ENCODE measurements at places on chromosomes 5 and 9. TPM values are rescaled to one million over a fixed set of nuclear protein-coding genes. Genes with fewer than 3 reads are reported as not detected.

C1QTNF2 gene
- polyA plus RNA-seq = 1.1 TPM

PCDHB3 gene
- polyA plus RNA-seq = 0.27 TPM

CDKN2B-AS1 gene
- not detected for polyA plus RNA-seq

SLC34A1 gene
- not detected for polyA plus RNA-seq

DUSP1 gene
- polyA plus RNA-seq = 24.3 TPM

TMOD1 gene
- polyA plus RNA-seq = 136 TPM

SNCAIP gene
- polyA plus RNA-seq = 0.54 TPM

EIF4E1B gene
- not detected for polyA plus RNA-seq

IFNA14 gene
- not detected for polyA plus RNA-seq

ANKRD55 gene
- polyA plus RNA-seq = not detected

PPIC gene
- polyA plus RNA-seq = 61.0 TPM

LCN9 gene
- not detected for polyA plus RNA-seq

ZFP37 gene
- 0.34 TPM for polyA plus RNA-seq

DNA sequence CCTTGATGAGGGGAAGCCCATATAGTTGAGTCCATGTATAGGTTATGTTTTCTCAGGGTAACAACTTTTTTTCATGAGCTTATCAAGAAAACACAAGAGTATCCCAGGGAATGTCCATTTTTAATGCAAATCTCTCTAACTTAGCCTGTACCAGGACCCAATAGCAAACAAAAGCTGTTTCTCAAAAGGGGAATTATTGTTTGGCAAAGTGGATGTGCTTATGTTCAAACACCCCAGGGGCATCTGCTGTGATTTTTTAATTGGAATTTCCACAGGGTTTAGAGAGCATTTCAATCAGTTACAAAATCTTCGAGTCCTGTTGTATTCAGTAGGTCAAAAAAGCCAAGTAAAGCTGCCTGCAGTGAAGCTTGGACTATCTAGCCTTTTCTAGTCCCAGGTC, 33.4 kb upstream of the CSNK1G3 start:
- DNase-seq = no peak

- no peak for DNase-seq
Observed at GRCh38 chr5:72305194-72306142, 14.6 kb downstream of the MRPS27 start.

- no peak for DNase-seq
Observed at GRCh38 chr9:121741228-121741918, 89.9 kb downstream of the DAB2IP start.

GRCh38 chr5:172038167-172038566, 31.7 kb upstream of the FBXW11 start:
- no peak for DNase-seq

DNA sequence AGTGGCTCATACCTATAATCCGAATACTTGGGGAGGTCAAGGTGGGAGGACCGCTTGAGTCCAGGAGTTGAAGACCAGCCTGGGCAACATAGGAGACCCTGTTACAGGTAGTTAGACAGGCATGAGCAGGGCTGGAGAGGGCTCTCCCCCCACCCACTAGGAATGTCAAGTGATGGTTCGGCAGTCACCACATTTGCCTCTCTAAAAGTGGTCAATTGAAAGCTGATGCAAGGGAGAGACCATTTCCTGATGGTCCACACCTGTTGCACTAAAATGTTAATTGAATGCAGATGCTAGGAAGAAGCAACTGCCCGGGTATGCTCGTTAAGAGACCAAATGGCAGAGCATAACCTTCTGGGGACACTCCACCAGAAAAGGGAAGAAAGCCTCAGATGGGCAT, 82.7 kb downstream of the SFXN1 start:
- DNase-seq = no peak

- no peak for DNase-seq
Observed at GRCh38 chr5:154523709-154524108, 45.7 kb upstream of the HAND1 start.

GRCh38 chr5:54383941-54384340, 71.6 kb upstream of the HSPB3 start:
- DNase-seq = no peak

GRCh38 chr9:19615036-19615624, 173.7 kb downstream of the SLC24A2 start:
- no peak for DNase-seq

DNA sequence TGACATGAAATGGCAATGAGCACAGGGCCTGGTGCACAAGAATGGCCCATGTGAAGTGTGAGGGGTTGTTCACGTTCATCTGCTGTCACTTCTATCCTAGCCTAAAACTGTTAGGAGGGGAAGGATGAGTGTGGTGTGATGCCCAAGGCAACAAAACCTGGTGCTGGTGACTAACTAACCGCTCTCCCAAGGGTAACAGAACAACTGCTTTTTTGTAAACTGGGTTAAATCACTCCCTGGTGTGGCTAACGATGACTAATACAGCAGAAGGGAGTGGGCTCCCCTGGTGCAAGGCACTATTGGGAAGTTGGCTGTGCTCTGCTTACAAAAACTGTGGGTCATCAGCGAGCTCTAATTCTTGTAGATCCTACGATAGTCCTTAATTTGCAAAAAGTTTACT, 103.2 kb upstream of the VCAN start:
- DNase-seq = peak; percentile 26

DNA sequence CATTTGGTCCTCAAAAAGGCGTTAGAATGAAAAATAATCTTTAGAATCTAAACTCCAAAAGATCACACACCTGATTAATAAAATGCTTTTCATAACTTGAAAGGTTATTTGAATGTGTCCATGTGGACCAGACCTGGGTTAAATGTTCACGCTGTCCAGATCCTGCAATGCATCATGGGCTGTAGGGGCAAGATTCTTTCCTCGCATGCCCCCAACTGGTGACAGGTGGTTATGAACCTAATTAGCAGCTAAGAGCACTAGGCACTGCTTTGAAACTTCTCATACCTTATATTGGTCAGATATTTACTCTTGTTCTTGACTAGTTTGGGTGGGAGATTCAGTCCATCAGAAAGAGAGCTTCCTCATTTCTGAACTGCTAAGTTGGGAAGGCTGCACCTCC, 19.3 kb upstream of the PIP5K1B start:
- DNase-seq = no peak

DNA sequence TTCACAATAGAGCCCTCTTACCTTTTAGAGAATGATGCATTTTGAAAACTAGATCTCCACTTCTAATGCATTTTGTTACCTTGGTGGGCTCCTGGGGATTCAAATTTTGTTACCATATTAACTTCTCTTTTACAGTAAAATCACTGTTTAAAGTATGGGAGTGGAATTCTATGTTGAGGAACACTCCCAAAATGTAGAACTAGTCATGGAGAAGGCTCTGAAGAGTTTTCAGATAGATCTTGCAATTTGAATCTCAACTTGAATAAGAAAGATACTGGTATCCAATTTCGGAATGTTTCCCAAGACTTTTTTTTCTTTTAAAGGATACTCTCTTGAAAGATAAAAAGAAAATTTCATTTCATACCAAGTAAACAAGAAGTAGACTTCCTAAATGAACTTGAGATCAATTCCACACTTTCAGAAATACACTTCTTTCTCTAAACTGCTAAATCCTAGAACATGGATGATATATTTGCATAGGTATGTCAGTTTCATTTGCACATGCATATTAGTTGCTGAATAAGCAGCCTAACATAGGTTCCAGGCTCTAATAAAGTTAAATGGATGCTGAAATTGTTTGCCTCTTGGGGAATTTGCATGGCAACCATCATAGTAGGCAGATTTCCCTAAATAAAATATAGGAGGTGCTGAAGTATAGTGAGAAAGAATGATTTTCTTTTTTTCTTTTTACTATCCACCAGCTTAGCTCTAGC, 205.4 kb downstream of the ADAMTS6 start:
- DNase-seq = no peak

GRCh38 chr9:28206280-28206679, 633.0 kb upstream of the C9orf72 start:
- DNase-seq = no peak

DNA sequence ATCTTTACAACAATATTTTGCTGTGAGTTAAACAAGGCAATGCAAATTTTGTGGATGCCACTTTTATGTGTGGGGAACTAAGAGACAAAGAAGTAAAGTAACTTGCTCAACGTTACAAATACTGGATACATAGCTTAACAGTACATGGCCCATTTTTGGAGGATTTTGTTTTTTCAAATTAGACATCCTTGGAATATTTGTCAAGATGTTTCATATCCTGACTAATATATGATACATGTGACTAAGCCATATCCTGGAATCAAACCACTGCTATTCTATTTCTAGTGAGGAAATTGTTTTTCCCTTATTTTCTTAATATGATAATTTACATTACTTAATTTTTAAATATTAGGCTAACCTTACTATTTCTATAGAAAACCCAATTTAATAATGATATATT, 529.8 kb downstream of the DMRTA1 start:
- DNase-seq = no peak

DNA sequence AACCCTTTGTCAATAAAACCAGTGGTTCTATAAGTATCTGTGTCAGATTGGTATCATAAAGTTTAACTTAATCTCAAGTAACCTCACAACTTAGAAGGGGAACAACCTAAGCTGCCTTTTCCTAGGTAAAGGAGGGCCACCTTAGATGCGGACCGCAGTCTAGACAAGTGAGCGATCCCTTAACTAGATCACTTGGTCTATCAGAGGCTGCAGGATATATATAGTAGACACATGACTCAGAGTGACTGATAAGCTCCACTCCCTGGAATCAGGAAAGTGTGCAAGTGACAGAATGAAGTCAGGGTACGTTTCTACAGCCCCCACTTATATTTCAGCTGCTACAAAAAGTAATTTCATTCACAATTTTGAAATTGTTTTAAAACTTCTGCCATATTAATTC, 7.4 kb downstream of the REEP5 start:
- no peak for DNase-seq

- no peak for DNase-seq
Observed at GRCh38 chr9:99870126-99870525, 36.3 kb upstream of the STX17 start.

GRCh38 chr5:135894276-135894675, 1.4 kb downstream of the IL9 start:
- no peak for DNase-seq

DNA sequence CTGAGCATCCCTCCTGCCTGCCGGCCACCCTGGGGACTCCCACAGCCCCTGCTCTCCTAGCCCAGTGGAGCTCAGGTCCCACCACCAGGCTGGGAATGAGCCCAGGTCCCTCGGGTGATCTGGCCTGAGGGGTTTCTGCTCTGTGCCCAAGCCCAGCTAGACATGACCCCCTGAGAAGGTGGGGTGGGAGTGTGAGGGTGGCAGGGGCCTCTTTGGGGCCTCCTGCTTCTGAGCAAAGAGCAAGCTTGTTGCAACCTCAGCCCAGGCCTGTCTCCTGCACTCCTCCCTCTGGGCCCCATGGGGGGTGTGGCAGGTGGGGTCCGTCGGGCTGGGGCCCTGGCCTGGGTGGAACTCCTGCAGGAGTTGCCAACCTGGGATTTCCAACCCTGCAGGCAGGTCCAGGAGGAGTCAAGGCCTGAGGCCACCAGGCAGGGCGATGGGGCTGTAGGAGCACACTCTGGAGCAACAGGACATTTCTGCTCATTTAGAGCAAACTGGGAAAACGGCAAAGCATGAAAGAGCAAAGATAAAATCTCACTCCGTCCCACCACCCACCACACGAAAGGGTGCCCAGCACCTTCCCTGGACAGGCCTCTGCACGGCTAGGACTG, 11.4 kb upstream of the NRARP start:
- DNase-seq = no peak

GRCh38 chr5:1877103-1878049, 5.3 kb downstream of the IRX4 start:
- DNase-seq = no peak

GRCh38 chr5:127306647-127307046, 16.1 kb downstream of the MEGF10 start:
- no peak for DNase-seq

GRCh38 chr5:6501701-6502100, 53.0 kb downstream of the UBE2QL1 start:
- DNase-seq = no peak

GRCh38 chr5:5887833-5888232, 465.4 kb downstream of the ICE1 start:
- no peak for DNase-seq

DNA sequence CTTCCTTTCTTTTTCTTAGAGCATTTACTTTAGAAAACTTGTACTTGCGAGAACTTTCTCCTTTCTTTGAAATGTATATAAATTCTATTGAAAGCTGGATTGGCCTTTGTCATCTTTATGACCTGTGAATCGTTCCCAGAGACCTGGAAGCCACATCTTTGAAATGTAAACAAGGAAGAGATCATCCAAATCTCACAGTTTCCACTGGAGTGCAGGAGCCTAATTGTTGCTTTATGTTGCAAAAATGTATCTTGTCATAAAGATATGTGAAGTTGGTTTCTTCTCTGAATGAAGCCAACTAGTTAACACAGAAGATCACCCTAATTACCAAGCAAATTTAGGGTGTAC, 1101.8 kb downstream of the TAF11L14 start:
- no peak for DNase-seq

GRCh38 chr5:14305045-14305444, 161.9 kb downstream of the TRIO start:
- DNase-seq = peak; percentile 38

Data from heart left ventricle (tissue), 16 donors.